Kasumi-1 (cell line): ENCODE measurements at places on chromosomes 2 and 18.

GRCh38 chr2:36238106-36238505, 117.5 kb upstream of the CRIM1 start:
- no peak for DNase-seq

DNA sequence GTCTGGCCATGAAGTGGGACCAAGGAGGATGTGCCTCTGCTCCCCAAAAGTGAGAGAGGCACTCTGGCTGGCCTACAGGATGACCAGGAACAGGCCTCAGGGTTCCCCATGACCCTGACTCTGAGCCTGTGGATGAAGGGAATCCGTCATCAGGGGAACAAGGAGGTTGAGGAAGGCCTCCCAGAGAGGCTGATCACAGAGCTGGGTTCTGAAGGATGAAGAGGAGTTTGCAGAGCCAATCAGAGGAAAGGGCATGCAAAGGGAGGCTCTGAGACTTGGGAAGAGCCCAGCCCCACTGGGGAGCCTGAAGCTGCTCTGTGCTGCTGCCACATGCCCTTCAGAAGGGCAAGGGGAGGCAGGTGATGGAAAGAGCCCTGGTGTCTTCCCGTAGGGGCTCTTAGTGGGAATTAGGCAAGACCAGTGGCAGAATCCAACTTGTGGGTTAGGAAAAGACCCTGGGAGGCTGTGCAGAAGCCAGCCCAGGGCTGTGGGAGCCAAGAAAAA, 141.3 kb upstream of the ID2 start:
- no peak for DNase-seq

DNA sequence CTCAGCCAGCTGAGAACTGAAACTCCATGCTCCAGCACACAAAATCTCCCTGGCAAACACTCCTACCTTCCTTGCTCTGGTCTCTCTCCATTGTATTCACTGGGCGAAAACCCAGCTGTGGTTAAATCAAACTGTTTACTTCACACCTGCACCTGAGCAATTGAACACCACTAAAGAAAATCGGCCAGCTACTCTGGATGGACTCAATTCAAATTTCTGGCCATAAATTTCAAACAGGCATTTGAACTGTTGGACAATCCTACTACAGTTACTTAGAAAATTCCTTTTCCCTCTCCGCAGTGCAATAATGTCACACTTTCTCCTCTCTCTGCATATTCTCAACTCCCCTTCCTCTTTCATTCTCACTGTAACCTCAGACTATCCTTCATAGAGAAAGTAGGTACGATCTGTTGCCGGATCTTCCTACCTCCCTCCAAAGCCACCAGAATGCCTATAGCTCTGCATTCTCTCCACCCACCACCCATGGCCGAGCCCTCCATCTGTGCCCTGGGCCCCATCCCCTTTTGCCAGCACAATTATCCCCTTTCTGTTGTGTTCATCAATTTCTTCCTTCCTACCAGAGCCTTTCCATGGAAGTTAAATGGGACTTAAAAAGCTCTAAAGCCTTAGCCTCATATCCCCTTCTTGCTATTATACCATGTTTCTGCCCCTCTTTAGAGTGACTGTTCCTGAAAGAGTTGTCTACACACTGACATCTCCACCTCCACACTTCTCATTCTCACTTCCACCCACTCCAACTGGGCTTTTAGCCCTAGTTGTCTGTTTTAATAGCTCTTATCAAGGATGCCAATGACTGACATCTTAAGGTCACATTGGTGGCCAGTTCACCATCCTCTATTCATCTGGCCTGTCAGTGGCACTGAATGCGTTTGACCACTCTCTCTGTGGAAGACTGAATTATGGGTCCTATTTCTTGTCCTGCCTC, 127.5 kb upstream of the SLC1A4 start:
- no peak for DNase-seq

DNA sequence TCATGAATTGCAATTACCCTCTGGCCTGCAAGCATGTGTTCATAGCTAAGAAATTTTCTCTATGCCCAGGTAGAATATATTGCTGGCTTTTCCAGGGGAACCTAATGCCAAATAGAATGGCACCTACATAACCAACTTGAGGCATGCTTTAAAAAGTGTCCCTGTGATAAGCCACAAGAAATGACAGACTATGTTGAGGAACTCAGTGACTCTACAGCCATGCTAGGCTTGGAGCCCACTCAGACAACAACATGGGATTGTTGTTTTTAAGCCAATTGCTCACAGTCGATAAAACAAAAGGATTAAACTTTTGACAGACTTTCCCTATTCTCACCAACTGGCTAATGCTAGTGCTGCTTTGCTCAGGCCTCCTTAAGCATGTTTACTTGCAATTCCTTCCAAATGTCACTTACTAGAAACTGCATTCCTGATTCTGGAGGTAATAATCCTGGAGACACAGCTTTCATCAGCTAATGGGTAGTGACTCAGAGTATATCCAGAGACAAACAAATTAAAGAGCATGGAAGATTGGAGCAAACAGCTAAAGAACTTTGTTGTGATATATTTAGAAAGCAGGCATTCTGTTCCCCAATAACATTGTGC, 249.0 kb downstream of the SLC8A1 start:
- no peak for DNase-seq

- DNase-seq: no peak
These were observed 9.1 kb downstream of the WIPF1 start for GRCh38 chr2:174588463-174588862.

DNA sequence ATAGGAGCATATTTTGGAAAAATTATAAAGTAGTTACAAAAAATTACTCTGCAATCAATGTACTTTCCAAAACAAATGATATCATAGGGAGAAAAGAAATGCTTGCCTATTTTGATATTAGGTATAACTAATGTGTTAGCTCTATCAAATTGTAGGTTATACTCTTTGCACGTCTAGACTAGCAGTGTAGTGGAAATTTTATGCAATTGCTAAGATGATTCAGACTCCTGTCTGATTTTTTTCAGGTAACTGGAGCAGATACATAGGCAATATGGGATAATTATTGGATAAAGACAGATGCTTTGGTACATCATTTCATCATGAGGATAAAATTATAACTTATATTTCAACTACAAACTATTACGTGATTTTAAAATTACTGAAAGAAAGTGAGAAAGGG, 918.3 kb downstream of the EPHA4 start:
- no peak for DNase-seq

DNA sequence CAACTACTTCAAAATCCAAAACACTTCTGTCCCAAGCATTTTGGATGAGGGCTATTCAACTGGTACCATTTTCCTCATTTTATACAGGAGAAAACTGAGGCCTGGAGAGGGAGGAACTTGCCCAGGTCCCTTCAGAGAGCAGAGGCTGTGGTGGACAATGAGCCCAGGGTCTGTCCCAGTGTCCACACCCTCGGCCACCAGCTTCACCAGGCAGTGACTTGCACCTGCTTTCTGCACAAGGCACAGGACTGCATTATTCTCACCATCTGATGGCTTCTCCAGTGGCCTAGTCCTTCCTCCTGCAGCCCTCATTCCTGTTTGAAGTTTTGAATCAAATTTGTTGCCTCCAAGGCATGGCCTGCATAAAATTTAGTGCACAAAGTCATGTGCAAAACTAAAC, 53.3 kb downstream of the RNF144A start:
- no peak for DNase-seq

DNA sequence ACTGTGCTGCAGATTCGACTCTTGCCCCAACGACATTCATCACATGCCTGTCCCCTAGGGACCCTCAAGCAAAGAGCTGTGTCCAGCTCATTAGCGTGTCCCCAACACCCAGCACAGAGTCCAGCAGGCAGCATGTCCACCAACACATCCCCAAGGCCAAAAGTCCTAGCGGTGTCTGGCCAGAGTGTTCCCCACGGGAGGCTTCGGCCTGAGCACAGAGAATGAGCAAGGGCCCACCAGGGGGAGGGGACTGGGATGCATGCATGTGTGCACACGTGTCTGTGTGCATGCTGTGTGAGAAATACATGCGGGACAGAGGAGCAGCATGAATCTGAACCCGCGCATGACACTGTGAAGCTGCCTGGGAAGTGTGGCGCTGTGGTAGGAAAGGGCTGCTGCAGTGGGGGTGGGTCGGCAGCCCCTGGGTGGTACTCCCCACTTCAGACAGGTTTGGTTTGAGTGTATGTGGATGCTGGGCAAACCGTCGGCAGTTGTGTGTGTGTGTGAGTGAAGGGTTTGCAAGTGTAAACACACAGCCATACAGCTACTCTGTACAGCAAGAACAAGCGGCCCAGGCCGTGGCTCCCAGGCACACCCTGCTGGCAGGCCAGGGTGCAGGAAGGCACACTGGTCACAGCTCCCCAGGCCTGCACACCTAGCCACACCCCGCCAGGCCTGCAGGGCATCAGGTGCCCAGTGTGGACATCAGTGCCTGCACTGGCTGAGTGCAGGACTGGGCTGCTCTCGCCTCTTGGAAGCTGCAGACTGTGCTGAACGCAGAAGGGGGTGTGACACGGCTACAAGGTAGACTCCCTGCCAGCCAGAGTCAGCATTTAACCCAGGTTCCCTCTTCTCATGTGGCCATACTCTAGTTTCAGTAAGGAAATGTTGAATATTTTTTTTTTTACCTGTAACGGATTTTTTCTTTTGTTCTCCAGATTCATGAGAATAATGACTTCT, 19.5 kb upstream of the HES6 start:
- no peak for DNase-seq

- no peak for DNase-seq
These were observed 111.7 kb upstream of the ZEB2 start for GRCh38 chr2:144631636-144632035.

DNA sequence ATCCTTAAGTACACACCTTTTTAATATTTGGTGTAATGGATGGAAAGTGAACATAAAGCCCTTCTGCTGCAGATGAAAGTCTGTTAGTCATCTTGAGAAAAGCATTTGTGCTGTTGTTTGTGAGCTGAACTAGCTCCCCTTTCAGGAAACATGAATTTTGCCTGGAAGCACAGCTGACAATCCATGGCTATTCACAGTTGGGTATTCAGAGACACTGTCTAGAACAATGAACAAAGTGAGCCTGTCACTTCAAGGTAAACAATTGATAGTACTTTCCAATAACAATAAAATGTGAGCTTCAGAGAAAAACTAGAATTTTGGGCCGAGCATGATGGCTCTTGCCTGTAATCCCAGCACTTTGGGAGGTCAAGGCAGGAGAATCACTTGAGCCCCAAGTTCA, 6.8 kb upstream of the EFHD1 start:
- DNase-seq: no peak

- no peak for DNase-seq
These were observed 347.8 kb upstream of the TNP1 start for GRCh38 chr2:217207699-217208010.

GRCh38 chr2:74659462-74659861, 5.4 kb downstream of the SEMA4F start:
- no peak for DNase-seq

DNA sequence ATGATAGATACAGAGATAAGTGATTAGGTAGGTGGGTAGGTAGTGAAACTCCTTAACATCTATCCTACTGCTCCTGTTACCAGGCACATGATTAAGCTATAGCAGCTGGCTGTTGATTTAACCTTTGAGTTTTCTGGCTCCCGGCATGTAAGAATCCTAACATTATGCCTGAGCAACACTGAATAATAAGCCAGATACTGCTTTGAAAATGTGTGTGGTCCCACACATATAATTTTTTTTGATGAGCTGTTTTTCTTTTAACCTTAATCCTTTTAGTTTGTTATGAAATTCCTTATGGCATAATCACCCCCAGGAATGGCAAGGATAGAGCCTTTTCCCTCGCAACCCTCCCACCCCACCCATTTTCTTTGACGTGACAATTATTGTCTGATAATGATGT, 104.2 kb upstream of the NEUROD1 start:
- DNase-seq: no peak

DNA sequence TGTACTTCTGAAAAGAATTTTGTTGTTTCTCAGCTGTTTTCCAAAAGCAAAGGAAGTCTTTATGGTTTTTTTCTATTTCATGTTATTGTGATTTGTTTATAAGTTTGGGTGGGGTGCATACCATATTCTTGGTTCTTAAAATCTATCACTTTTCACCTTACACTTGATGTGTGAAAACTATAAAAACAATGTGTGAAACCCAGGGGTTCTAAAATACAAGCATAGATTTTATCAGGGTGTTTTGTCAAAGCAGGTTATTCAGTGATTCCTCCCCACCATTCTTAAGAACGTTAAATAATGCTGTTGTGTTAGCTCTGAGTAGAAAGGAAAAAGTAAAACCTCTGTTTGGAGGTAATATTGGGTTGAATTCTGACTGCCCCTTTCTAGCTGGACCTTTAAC, 17.7 kb downstream of the RPE start:
- no peak for DNase-seq

- no peak for DNase-seq
These were observed 27.0 kb downstream of the NTSR2 start for GRCh38 chr2:11642972-11643371.

DNA sequence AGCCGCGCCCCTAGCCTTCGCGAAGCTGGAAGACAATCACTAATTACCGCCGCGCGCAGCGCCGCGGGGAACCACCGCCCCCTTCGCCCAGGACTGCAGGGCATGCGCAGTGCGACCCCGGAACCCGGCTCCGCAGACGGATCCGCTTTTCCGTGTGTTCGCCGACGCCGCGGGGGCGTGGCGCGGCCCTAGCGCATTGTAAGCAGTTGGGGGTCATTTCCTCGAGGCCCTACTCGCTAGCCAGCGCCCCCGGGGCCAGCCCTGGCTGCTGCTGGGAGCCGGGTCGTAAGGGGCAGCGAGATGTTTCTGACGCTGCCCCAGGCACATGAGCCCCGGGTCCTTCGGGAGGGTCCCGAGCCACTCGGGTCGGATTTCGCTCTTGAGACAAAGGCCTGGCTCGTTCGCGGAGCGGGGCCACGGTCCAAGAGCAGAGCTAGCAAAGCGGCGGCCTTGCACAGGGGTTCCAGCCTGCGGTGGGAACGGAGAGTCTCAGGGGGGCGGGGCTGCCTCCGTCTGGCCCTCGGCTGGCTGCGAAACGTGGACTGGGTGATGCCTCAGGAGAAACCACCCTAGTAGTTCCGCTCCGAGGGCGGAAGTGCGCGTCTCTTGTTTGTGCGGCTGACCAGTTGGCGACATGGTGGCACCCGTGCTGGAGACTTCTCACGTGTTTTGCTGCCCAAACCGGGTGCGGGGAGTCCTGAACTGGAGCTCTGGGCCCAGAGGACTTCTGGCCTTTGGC, at the start of the genes ELP2 and SLC39A6:
Gene ELP2 (plus strand): TSS at position 600 of the 739 bp plus-strand sequence. CDS start 35 bp downstream, at position 635.
Gene SLC39A6 (minus strand): TSS at position 41 of the 739 bp plus-strand sequence. CDS start 2,333 bp downstream, outside the sequence.
- peak; percentile 94 for DNase-seq

GRCh38 chr2:84914334-84914733, 8.9 kb downstream of the TMSB10 start:
- no peak for DNase-seq

DNA sequence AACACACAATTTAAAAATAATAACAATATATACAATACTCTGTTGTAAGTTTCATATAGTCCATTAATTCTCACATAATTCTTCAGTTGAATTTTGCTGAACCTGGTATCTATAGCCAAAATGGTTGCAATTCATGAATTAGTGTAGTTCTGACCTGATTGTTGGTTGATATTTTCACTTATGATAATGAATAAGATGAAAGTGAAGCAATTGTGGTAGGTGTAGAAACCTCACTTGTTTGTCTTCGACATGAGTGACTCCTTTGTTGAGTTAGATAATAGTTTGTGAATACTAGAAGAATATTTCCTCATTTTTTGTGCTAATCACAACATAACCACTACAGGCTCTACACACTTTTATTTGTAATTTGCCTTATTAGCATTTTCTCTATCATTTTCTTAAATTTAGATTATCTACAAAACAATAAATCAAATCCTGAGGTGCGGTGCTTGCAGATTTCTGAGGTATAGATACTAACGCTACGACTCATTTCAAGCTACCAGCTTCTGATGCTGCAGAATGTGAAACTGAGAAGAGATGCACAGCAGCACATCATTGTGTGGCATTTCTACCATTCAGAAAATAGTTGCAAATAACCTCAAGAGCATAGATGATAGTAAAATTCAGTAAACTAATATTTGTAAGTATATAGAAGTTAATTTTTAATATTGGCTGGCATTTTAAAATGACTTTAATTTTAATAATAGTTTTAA, 117.9 kb downstream of the KCNH7 start:
- no peak for DNase-seq

- no peak for DNase-seq
These were observed 33.9 kb downstream of the STAT1 start for GRCh38 chr2:190979906-190980629.
